ENCODE measurements at places on chromosomes 11 and 22.

DNA sequence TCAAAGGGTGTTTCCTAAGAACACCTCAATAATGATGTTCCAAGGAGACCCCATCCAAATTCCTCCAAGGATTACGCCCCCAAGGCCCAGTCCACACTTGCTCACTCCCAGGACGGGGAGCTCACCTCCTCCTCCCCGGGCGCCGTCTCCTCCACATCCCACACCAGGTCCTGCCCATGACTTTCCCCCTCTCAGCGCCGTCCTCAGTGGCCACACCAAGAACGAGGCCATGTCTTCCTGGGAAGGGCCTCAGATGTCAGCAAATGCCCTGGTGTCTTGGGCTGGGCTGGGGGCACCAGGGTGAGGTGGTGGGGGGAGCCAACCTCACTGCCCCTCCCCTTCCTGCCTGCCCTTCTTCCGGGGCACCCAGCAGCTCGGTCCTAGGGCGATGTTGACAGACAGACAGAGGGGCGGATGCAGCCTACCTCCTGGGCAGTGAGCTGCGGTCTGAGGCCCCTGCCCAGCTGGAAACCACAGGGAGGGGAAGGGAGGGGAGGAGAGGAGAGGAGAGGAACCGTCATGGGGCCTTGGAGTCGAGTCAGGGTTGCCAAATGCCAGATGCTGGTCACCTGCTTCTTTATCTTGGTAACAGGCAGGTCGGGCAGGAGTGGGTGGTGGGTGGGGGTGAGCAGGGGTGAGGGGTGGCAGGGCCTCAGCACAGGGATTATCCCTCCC lies at the start of the genes C11orf21 and TSPAN32:
Gene C11orf21, minus strand, starts transcription at position 288 of the 675 bp plus-strand sequence. Its CDS starts 110 bp downstream, at position 178.
Gene TSPAN32, plus strand, starts transcription at position 383 of the 675 bp plus-strand sequence. Its CDS starts 137 bp downstream, at position 520.
- DNase-seq = no peak

DNA sequence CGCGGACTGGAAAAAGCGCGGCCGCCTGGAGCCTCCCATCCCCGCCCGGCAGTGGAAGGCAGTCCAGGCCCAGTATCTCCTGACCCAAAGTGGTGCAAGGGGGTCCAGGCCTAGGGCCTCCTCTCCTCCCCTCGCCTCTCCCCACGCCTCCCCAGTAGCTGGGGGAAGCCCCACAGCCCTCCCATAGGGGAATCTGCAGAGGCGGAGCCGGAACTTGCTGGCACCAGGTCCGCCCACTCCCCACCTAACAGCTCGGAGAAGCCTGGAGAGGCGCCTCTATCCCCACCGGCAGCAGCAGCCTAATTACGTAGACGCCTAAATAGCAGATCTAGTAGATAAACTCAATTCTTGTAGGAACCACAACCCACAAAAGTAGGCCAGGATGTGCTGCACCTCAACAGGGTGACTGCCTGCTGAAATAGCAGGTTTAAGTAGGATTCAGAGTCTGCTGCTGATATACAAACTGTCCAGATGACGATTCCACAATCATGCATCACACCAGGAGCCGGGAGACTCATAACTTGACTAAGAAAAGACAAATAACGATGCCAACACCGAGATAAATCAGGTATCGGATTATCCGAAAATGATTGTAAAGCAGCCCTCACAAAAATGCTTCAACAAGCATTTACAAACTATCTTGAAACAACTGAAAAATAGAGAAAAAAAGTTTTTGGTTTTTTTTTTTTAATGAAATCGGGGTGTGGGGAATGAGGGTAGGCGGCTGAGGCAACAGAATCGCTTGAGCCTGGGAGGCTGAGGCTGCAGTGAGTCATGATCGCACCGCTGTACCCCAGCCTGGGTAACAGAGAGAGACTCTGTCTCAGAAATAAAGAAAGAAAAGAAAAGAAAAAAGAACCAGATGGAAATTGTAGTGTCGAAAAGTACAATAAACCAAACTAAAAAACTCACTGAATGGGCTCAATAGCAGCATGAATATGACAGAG lies 11.4 kb upstream of the BRD1 start:
- DNase-seq = no peak

DNA sequence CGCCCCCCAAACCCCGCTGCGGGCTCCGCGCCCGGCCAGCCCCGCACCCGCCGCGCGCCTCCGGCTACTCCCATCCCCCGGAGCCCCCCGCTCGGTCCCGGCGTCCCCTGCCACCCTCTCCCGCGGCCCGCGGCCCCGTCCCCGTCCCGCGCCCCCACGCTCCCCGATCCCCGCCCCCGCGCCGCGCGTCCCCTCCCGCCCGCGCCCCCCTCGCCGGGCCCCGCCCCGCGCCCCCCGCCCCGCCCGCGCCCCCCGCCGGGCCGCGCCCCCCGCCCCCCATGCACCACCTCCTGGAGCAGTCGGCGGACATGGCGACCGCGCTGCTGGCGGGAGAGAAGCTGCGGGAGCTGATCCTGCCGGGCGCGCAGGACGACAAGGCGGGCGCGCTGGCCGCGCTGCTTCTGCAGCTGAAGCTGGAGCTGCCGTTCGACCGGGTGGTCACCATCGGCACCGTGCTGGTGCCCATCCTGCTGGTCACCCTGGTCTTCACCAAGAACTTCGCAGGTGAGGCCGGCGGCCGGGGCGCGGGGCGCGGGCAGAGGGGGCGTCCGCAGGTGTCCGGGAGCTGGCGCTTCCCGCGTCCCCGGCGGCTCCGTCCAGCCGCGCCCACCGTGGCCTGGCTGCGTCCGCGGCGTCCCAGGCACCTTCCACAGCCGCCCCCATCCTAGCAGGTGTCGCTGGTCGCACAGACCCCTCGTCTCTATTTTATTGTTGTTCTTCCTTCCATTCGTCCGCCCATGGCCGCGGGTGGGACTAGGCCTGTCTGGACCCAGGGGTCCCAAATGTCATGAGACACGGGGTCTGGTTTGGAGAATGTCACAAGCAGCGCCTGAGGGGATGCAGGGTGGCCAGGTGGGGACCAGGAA lies at the start of gene PANX2:
Gene PANX2, plus strand, starts transcription at position 279 of the 866 bp plus-strand sequence. Its CDS starts 0 bp downstream, at position 279.
- no peak for DNase-seq

GRCh38 chr11:19953909-19954308 lies 206.4 kb downstream of the DBX1 start:
- no peak for DNase-seq

DNA sequence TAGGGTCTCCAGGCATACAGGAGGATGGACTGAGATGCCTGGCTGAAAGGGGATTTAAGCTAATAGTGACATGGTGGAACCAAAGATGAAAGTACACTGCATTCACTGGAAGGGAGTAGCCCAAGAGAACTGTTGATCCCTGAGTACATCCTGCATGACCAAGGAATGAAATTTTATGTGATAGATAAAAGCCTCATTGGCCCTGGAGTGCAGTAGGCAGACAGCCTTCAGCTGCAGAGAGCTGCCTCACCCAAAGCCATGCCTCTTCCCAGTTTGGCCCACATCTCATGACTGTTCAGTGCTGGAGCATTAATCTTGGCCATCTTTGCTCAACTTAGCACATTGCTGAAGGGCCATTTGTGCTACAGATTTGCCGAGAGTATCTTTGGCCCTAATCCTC lies 8.0 kb downstream of the KDM4E start:
- DNase-seq = no peak

DNA sequence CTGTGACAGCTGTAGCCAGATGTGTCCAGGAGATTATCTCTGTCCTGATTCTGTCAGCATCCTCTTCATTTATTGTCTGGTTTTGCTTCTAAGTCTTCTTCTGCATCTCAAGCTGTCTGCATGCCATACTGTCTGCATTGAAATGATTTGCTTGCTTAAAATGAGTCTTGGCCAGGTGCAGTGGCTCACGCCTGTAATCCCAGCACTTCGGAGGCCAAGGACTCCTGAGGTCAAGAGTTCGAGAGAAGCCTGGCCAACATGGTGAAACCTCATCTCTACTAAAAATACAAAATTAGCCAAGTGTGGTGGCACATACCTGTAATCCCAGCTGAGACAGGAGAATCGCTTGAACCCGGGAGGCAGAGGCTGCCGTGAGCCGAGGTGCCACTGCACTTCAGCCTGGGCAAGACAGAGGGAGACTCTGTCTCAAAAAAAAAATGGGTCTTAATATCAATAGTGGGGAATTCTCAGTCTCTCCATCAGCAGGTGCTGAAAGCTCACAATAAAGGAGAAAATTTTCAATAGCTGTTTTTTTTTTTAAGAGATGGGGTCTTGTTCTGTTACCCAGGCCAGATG lies 39.2 kb upstream of the AMPD3 start:
- DNase-seq = no peak

DNA sequence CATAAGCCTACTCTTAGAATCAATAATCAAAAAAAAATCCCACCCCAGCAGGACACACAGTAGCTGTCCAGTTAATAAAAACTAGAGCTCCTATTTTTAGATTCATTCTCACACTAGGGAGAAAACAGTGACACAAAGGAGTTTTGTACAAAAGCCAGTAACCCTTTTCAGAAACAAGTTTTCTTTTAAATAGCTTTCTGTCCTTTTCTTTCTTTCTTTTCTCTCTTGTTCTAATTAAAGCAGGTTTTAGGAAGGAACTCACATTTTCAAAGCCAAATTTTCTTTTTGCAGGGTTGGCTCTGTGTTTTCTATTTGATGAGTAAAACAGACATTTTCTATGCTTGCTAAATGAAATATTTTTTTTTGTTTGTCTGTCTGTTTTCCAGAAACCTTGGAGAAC lies 1390.7 kb downstream of the FAM181B start:
- no peak for DNase-seq

DNA sequence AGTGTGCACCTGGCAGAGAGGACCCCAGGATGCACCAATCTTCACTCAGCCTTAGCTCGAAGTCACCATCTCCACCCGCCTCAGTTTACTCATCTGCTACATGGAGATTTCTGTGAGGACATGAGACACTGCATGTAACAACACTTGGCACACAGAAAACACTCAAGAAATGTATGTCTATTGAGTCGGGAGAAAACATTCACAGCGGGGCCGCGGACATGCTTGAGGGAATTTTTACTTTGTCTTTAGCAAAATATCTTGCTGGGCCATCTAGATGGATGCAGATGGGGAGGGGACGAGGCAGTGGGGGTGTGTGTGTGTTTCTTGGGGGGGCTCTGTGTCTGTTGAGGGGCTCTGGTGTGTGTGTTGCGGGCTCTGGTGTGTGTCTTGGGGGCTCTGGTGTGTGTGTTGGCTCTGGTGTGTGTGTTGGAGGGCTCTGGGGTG lies 28.4 kb upstream of the RFPL3 start:
- DNase-seq = no peak

- no peak for DNase-seq
These were observed 11.7 kb downstream of the MAFF start for GRCh38 chr22:38213319-38213989.

- no peak for DNase-seq
These were observed 5.8 kb upstream of the RCOR2 start for GRCh38 chr11:63922673-63923192.

- no peak for DNase-seq
These were observed at the start of gene MICAL3 for GRCh38 chr22:18024276-18024939. MICAL3 (minus strand) TSS chr22:18024561; CDS start chr22:17906812, 117,749 bp downstream.

GRCh38 chr11:122593473-122594420 lies 61.8 kb upstream of the UBASH3B start:
- no peak for DNase-seq

DNA sequence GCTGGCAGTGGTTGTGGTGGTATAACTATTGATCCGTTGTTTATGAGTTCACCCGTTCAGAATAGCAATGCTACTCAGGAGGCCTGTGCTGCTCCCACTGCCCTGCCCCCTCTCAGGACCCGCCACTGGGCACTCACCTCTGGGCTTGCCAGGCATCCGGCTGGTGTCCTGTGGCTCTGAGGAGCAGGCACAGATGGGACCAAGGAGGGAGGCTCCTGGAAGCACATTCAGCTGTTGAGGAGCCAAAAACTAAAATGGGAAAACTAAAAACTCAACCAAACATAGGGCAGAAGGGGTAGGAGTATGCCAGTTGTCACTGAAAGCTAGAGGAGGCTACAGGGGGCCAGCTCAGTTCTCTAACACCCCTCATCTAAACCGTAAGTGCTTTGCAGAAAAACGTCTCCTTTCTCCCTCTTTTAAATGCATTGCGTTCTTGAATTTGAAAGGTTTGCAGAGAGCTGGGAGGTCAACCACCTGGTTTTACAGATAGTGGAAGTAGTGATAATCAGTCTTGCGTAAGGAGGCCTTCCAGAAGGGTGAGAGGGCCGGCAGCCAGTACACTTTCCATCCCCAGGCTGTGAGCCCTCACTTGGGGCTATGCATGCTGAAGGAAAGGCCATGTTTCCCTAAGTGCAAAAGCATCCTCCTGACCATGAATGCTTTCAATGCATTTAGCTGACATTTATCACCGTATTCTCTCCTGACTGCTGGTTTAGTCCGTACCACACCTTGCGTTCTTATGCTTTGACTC lies 547.4 kb downstream of the NTM start:
- no peak for DNase-seq

DNA sequence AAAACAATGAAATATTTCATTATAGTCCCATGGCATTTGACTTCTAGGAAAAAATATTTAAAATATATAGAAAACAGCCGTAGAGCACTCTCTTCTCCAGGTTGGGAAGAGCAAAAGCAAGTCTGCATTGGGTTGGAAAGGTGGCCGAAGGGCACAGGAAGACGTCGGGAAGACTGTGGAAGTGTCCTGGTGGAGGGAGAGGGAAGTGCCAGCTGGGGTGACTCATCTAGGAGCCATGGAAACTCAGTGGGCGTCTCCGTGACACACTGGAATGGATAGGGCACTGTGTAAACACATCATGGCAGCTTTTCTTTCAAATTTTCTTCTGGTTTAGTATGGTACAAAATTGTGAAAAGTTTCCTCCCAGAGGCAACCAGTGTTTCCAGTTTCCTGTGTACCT lies 12.7 kb downstream of the GTPBP1 start:
- DNase-seq = no peak

DNA sequence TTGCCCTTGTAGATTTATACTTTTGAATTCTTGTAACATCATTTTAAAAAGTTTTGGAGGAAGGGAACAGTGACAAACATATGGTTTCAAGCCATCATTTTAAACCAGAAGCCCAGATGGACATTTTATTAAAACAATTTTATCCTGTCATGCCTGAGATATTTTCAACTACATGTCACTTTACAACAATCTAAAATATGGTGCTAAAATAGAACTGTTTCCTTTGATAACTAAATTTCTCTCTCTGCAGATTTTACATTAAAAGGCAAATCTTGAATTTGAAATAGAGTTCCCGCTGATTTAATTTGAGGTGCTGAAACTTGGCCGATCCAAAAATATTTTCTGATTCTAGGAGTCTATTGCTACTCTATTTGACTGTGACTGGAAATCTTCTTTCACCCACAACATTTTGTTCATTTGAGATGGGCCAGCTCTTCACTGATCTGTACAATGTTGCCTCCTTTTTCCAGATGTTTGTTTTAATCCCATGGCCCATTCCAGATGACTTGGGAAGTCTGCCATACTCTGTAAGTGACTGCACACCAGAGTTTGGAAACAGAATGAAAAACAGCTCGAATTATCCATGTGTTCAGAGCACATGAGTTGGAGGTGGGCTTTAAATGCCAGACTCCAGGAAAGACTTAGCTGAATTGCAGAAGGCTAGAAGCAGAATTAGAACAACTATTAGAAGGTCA lies 402.5 kb downstream of the TMEM135 start:
- DNase-seq = no peak
